ENCODE measurements at places on chromosomes 16 and 17. TPM values are rescaled to one million over a fixed set of nuclear protein-coding genes. Genes with fewer than 3 reads are reported as not detected.
A peak's percentile ranks its signal among the peaks of the same experiment; 100 is the strongest.

GRCh38 chr16:27286451-27286850, 17.9 kb upstream of the NSMCE1 start:
- H3K27ac ChIP-seq, result no peak overlapping the region
- H3K4me1 ChIP-seq, result no peaks in the 10 kb centered on the region
- H3K27me3 ChIP-seq, result no peaks in the 10 kb centered on the region
- DNase-seq, result no peak

DNA sequence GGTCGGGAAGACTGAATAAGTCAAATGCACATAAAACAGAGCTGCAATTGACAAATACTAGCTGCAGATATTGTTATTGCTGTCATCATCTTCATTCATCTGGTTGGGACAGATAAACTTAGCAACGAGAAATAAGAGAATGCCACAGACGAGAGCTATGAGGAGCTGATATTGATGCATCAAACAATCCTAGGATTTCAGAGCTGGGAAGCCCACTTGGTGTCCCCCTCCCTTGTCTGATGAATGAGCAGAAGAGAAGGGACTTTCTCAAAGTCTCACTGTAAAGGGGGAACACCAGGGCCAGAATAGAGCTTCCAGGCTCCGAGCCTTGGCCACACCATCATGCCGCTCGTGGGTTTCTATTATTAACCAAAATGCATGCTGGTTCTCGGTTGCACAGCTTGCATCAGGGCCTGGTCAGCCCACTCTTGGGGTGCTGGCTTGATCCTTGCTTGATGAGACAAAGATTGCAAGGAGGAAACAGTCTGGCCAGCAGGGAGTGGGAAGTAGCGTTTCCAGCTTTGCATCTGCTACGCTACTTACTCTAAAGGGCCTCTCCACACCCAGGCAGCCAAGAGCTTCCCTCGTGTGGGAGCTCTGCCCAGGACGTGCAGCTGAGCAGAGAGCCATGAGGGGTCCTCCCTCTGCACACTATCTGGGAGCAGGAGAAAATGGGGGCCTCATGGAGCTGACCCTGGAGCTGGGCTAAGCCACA, 28.4 kb upstream of the EMP2 start:
- H3K4me3 ChIP-seq, result no peak overlapping the region
- no peaks in the 10 kb centered on the region for H3K4me1 ChIP-seq
- DNase-seq, result no peak
- H3K36me3 ChIP-seq, result no peaks in the 10 kb centered on the region
- no peak overlapping the region for H3K27ac ChIP-seq

GRCh38 chr16:29012913-29013553, 28.2 kb downstream of the LAT start:
- H3K4me3 ChIP-seq, result no peak overlapping the region
- H3K27ac ChIP-seq, result no peak overlapping the region
- DNase-seq, result no peak
- H3K36me3 ChIP-seq, result no peaks in the 10 kb centered on the region
- H3K4me1 ChIP-seq, result no peaks in the 10 kb centered on the region

The CORO6 gene
- 1.9 TPM for total RNA-seq

GRCh38 chr17:80636361-80637018, 91.9 kb downstream of the RPTOR start:
- H3K4me3 ChIP-seq, result no peak overlapping the region
- DNase-seq, result no peak
- H3K27me3 ChIP-seq, result no peaks in the 10 kb centered on the region
- no peaks in the 10 kb centered on the region for H3K4me1 ChIP-seq
- H3K36me3 ChIP-seq, result no peaks in the 10 kb centered on the region

The B4GALNT2 gene
- total RNA-seq, result not detected

DNA sequence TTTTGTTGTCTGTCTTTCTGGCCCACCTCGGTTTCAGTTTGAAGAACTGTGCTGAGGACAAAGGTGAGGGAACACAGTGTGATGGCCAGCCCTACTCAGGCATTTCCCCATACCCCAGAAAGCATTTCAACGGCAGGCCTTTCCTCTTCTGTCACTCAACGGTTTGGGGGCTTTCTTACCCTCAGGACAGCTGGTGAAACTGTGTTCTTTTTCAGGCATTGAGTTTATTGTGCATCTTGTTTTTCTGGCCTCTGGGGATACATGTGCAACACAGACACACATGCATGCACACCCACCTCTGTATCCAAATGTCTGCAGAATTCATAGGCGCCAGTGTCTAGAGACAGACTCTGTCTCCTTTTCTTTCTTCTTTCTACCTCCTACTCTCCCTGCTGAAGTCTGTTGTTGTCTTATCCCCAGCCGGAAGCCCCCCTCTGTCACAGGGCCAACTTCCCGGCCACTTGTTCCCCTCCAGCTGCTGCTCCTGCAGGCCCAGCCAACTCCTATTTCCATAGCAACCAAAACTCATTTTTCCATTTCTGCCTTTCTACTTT, 17.0 kb downstream of the CHD9 start:
- H3K27me3 ChIP-seq, result no peaks in the 10 kb centered on the region
- no peaks in the 10 kb centered on the region for H3K4me1 ChIP-seq
- DNase-seq, result no peak
- H3K4me3 ChIP-seq, result no peak overlapping the region
- no peaks in the 10 kb centered on the region for H3K36me3 ChIP-seq

DNA sequence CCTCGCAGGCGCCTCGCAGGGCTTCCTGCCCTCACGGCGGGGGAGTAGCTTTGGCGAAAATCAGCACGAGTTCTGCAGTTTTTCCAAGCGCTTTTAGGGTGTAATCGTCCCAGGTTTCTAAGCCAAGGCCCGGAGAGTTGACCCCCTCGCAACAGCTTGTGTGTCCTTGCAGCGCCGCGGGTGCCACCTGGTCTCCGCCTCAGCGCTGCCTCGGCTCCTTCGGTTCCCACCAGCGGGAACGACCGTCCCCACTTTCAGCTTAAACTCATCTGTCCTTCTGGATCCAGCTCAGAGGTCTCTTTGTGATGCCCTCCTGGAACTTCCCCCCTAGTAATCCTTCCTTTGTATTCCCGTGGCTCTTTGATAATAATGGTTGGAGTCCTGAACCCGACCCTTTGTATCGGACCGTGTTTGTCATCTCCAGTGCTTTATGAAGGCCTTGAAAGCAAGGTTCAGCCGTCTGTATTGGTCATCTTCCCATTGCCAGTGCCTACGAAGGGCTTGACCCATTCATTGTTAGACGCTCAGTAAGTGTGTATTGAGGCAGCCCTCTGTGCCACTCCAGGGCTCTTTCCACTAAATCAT, 858 bp upstream of the SMARCE1 start:
- peaks cover 15% of the 10 kb centered on the region for H3K4me1 ChIP-seq

DNA sequence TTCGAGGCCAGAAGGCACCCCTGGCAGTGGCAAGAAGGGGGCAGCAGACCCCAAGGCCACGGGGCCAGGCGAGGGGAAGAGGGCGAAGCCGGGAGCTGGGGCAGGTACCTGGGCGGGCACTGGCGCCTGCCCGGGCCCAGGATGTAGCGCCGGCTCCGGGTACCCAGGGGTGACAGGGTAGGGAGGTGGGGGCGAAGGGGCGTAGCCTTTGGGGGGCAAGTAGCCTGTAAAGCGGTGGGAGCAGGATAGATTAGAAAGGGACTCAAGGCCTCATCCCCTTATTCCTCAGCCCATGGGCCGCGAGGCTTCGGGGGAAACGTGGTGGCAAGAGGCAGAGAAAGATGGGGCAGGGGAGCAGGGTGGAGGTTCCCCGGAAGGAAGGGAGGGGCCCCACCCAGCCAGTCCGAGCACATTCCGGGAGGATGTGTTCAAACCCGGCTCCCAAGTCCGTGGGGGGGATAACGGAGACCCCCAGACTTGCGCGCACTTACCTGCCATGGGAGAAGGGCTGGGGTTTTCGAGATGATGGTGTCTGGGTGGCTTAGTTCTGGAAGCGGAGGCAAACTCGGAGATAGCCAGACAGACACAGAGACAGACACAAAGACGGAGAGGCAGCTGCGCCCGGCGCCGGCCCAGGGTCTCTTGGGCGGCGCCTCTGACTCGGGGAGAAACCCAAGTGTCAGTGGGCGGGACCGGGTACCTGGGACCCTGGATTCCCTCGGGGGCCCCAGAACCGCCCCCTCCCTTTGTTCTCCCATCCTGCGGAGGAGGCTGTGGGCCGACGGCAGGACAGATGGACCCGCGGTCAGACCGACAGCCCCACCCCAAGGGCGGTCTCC, 493 bp downstream of the PLSCR3 start:
- no peaks in the 10 kb centered on the region for H3K36me3 ChIP-seq
- peaks cover 9% of the 10 kb centered on the region for H3K4me1 ChIP-seq
- H3K27ac ChIP-seq, result peak overlapping the region; percentile 92
- no peaks in the 10 kb centered on the region for H3K27me3 ChIP-seq
- H3K4me3 ChIP-seq, result peak overlapping the region; percentile 82
- DNase-seq, result no peak

The KRT25 gene
- not detected for total RNA-seq

- H3K4me1 ChIP-seq, result no peaks in the 10 kb centered on the region
- peak overlapping the region; percentile 17 for H3K4me3 ChIP-seq
- peak; percentile 93 for DNase-seq
- H3K27me3 ChIP-seq, result no peaks in the 10 kb centered on the region
- no peak overlapping the region for H3K27ac ChIP-seq
- H3K36me3 ChIP-seq, result peaks cover 13% of the 10 kb centered on the region
These were observed 15.4 kb downstream of the FLYWCH1 start for GRCh38 chr16:2927010-2927646.

The CFAP97D1 gene
- total RNA-seq, result not detected

The TBC1D28 gene
- not detected for total RNA-seq

DNA sequence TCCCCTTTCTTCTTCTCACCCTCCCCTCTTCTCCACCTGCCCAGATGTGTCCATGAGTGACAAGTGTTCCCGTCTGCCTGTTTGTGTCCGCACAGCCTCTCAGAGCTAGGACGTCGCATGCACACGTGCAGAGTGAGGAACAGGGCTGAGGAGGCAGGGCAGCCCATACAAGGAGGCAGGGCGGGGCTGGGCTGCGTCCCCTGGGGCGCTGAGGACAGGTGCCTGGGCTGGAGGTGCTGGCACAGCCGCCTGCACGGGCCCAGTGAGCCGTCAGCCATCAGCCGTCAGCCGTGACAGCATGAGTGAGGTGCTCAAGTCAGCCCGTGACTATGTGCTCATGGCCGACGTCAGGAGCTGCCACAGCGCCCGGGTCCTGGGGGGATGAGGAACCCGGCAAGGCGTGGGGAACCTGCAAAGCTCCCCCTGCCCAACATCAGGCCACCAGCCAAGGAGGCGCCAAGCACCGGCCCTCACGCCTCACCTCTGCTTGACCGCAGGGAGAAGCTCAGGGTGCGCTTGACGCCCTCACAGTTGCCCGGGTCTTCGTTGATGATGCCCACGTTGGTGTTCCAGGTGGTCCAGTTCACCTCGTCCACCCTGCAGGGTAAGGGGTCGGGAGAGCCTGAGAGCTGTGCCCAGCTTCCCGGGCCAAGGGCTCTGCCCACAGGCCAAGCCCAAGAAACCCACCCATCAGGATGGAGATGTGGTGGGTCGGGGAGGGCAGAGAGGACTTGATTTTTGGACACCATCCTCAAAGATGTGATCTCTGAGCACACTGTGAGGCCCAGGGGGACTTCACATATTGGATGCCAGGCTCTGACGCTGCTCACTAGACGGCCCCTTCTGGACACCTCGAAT, 13.7 kb upstream of the TRPV3 start:
- H3K27me3 ChIP-seq, result no peaks in the 10 kb centered on the region
- DNase-seq, result no peak
- no peak overlapping the region for H3K4me3 ChIP-seq
- H3K27ac ChIP-seq, result no peak overlapping the region
- H3K4me1 ChIP-seq, result no peaks in the 10 kb centered on the region

DNA sequence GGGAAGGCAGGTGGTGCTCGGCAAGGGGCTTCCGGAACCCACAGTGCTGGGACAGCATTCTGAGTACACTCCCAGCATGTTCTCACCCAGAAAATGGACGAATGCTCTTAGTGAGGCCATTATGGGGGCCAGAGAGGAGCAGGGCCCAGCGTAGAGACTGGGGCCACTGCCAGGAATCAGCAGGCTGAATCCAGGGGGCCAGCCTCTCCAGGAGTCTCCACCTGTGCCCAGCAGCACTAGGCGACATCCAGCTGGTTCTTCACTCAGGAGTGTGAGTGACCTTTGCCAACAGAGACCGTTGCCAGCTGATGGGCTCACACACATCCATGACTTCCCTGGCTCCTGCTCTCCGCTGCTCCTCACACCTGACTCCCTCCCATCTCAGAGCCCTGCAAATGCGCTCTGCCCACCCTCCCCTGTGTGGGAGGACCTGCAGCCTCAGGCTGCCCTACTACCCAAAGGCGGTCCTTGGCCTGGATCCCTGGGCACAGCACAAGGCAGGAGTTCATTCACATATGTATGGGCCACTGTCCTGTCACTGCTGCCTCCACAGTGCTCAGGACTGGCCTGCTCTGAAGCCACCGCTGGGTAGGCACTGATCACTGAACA, 5.1 kb downstream of the RHBDF1 start:
- no peaks in the 10 kb centered on the region for H3K4me1 ChIP-seq
- no peak overlapping the region for H3K27ac ChIP-seq

The ARMC5 gene
- 4.3 TPM for total RNA-seq

DNA sequence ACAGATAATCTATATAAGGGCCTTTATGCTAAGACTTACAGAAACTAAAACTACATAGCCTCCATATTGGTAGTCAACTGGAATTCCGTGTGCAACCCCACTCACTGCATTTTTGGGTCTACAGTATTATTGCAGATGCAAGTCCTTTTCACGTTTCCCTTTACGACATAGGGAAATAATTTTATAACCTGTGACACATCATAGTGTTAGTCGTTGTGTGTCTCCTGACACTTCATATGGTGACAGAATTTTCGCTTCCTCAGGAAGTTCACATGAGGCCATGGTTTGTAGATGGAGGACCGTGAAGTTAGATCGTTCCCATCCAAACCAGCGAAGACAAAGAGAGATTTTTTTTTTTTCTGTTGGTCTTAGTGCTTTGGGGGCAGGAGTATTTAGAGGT, 15.7 kb upstream of the MRC2 start:
- H3K4me3 ChIP-seq, result no peak overlapping the region
- no peak for DNase-seq
- H3K27me3 ChIP-seq, result no peaks in the 10 kb centered on the region
- no peaks in the 10 kb centered on the region for H3K4me1 ChIP-seq
- H3K27ac ChIP-seq, result no peak overlapping the region

All from pancreas (tissue), 10 donors.